ENCODE measurements at places on chromosomes 16 and 17.

GRCh38 chr17:79164913-79165695 is 90.5 kb downstream of the ENGASE start:
- DNase-seq = no peak

DNA sequence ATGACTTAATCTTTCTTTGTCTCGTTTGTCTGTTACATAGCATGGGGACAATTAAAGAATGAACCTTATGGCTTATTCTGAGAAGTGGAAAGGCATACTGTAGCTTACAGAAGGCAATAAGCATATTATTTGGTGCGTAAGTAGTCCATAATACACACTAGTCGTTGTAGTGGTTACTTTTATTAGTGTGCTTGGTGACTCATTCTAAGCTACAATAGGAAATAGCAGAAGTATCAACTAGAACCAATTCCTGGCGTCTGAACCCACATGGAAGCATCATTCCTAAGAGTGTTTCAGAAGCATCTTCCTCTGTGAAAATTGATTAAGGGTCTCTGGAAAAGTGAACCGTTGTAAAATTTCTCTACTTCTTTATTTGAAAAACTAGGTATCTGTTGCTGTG is 777.8 kb upstream of the EEF2KMT start:
- no peak for DNase-seq

GRCh38 chr17:28983286-28984230 is 22.3 kb downstream of the SEZ6 start:
- DNase-seq = peak; percentile 85

GRCh38 chr16:87897521-87898505 is 28.5 kb upstream of the SLC7A5 start:
- no peak for DNase-seq

- DNase-seq = no peak
These were observed 7.1 kb downstream of the CTRB1 start for GRCh38 chr16:75225678-75226515.

GRCh38 chr16:54052271-54052670 is 234.3 kb downstream of the IRX3 start:
- no peak for DNase-seq

DNA sequence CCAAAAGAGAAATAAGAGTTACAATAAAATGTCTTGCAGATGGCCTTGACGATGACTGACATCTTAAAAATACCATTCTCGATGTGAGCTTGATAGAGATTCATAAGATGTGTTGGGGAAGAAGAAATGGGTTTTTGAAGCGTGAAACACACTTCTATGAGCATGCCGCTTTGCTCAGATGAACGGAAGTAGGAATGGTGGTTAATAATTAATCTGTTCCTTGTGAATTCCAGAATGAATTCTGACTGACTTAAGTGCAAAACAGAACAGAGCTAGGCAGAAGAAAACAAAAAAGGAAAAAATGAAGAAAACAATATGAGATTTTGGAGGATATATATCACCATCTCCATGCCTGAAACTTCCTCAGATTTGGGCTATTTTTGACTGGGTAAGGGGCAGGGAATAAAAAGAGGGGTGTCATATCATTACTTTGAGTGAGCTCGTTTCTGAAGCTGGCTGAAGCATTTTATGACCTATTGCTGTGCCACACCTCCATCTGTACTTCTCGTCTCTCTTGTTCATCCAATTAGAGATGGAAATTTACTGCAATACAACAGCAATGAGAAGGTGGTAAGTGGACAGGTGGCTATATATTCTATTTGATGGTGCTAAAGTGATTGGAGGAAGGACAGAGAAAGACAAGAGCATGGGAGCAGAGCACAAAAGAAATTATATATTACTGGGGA is 1152.0 kb upstream of the CDH8 start:
- DNase-seq = no peak

GRCh38 chr16:5451641-5452040 is 354.0 kb upstream of the EEF2KMT start:
- no peak for DNase-seq

DNA sequence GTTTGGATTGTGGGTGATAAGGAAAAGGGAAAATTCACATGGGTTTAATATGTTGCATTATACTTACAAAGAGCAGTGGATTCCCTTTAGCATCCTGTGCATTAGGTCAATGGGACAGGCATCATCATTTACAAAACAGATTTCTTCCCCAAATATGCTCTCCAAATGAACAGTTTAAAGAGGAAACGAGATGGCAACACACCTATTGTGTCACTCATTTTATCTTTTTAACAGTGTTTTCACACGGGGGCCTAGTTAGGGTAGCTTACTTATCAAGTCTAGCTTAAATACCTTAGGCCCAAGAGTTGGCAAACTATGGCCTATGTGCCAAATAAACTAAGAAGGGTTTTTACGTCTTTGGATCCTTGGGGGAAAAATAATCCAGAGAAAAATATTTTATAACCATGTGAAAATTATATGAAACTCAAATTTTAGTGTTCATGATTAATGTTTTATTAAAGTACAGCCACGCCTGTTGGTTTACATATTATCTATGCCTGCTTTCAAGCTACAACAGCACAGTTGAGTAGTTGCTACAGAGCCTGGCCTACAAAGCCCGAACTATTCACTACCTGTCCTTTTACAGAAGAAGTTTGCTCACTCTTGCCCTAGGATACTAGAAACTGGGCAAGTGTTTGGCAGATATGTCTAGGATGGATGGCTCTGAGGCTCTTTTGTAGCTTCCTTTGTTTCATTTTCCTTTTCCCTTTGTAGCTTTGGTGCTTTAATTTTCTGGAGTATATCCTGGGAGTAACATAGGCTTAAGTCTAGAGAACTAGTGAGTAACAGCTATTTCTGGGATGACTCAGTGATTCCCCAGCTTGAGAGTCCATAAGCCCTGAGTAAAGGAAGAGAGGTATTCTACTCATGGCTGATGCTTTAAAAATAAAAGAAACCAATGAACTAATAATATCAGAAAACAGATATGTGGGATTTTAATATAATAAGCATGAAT is 12.4 kb downstream of the NUP93 start:
- no peak for DNase-seq

- no peak for DNase-seq
These were observed 87.5 kb upstream of the WSB1 start for GRCh38 chr17:27206447-27206846.

DNA sequence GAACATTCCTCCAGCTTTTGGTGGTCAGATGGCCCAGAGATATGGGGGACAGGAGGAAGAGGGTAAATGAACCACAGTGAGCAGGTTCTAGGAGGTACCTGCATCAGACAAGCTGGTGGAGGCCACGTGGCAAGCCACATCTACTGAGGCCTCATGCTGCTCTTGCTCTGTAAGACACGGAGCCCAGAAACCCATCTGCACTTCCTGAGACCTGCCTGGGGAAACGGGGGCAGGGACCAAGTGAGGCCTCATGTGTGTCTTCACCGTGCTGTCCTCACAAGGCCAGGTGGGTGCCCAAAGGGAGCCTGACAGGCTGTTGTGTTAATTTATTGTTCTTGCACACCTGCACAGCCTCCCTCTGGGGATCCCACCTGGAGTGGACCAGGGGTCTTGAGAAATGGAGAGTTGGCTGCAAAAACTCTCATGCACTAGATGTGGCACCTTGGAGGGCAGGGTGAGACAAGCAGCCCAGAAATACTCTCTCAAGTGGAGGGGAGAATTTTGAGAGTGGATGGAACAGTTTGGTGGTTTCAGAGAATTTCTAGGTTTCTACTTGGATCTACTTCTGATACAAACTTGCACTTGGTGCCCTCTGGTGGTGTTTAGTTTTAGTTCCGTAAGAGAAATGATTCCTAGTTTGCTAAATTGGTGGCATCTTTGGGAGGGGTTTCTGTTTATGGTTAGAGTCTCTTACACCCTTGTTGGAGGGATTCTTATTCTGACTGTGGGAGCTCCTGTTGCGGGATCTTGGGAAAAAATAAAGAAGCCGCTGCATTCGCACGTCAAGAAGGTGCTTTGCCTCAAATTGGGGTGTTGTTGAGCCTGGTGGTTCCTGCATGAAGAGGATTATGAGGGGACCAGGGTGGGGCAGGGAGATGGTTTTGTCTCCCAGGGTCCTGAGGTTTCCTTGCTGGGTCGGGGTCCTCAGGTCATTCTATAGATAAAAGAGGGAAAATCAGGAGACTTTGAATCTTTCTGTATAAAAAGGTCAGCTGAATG is 47.5 kb downstream of the SLC6A2 start:
- peak; percentile 9 for DNase-seq

DNA sequence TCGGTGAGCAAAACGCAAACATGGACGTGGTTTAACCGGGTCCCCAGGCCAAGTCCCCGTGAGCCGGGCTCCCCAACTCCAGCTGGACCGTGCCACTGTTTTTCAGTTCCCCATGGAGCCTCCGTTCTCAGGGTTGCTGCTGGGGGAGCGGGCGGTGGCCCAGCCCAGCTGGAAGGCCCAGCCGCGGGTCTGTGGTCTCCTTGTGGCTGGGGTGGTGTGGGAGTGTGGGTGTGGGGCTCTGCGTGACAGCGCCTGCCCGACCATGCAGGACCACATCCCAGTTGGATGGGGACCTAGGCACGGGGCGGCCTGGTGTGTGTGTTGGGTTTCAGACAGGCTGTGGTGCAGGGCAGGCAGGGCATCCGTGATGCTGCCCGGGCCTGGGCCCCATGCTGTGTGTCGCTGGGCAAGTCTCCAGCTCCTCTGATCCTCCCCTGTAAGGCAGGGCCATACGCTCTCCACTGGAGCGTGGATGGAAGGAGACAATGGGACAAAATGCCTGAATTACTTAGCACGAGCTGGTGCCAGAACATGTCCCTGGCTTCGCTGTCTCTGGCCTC is 40.3 kb downstream of the COX4I1 start:
- no peak for DNase-seq

GRCh38 chr16:12337871-12338655 is 361.5 kb downstream of the SNX29 start:
- no peak for DNase-seq

GRCh38 chr17:6078458-6078871 is 8.3 kb downstream of the WSCD1 start:
- no peak for DNase-seq

GRCh38 chr16:16025214-16025968 is 76.0 kb downstream of the ABCC1 start:
- no peak for DNase-seq

DNA sequence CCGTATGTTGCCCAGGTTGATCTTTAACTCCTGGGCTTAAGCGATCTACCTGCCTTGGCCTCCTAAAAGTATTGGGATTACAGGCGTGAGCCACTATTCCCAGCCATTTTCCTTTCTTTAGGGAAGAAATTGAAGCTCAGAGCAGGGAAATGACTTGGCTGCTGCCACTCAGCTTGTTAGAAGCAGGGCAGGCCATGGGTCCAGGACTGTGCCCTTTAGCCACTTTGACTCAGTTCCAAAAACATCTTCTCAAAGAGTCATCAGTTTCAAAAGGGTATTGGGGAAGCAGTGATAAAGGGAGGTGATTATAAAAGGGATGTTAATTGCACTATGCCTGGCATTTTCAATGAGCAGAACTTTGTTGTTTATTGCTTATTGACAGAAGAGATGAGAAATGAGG is 402.8 kb downstream of the SNX29 start:
- DNase-seq = no peak

DNA sequence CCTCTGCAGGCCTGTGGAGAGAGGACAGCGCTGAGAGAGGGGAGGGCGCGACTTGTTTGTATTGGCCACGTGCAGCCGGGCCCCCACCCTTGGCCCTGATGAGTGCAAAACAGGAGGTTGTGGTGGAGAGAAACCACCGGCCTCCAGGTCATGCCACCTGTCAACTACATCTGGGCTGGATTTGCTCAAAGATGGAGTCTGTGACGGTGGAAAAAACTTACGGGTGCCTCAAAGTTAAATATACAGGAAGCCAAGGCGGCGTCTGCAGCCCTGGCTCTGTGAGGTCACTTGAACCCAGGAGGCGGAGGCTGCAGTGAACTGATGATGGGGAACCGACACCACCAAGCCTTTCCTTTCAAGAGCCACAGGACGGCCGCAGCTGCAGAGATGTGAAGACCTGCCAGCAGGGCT is 15.7 kb downstream of the C16orf74 start:
- no peak for DNase-seq

DNA sequence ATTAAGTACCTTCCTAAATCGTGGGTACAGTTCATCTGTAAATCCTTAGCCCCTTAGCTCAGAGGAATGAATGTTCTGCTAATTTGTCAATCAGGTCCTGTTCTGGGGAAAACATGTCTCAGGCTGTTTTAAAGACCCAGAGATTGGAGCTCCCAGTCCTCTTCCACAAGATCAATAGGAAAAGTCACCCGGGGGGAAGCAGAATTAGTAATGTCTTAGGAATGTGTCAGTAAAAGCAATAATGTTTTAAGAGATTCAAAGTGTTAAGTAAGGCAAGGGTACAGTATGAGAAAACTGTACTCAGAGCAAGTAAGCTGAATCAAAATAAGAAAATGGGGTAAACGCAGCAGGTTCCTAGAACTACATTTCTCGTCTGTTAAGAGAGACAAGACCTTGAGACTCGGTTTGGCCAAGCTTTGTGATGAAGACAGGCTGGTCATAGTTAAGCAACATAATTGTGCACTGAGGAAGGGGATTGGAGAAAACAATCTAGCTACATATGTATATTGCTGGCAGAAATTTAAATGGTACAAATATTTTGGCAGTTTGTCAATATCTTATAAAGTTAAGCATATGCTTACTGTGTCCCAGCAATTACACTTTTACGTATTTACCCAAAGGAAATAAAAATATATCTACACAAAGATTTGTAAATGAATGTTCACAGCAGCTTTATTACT is 192.9 kb upstream of the C17orf78 start:
- no peak for DNase-seq

- peak; percentile 18 for DNase-seq
These were observed at the start of gene NOTUM for GRCh38 chr17:81961087-81961511. TSS of gene NOTUM (minus strand) at chr17:81961187. CDS start at chr17:81960909, 278 bp downstream.

GRCh38 chr17:6444571-6445335 is 498 bp downstream of the PIMREG start:
- no peak for DNase-seq

DNA sequence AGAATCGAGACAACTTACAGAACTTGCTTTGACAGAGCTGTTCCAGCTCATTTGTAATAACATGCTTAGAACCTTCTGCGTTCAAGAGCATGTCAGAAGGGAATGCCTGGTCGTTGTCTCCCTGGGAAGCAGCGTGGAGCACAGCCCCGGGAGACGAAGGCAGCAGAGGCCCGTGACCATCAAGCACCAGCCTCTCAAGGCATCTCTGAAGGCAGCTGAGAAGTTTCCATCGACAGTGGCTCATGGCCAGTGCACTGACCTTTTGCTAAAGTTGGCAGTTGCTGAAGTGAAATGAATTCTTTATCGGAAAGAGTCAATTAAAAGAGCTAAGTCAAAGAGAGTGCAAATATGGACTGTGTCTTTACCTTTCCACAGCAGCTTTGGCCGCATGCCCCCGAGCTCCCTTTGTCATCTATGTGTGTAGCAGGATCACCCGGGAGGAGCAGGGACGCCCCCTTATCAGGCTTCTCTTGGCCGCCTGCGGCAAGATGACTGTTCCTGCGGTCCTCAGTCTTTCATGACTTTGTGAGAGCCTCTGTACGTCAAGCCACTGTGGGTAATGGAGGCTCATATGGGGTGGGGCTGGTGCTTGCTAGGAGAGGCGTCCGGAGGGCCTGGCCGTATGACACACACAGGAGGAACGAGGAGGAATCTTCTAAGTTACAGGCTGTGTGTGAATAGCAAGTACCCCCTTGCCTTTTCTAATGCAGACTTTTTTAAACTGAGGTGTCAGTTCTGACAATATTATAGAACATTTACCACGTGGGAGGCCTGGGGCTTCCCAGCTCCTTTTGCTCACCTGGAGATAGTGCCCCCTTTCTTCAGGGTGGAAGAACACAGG is 54.2 kb downstream of the LDHD start:
- DNase-seq = no peak

GRCh38 chr17:44387804-44388203 is 1.6 kb downstream of the ITGA2B start:
- no peak for DNase-seq
